HS-27A (cell line): ENCODE measurements at places on chromosomes 1 and 21.
A peak's percentile ranks its signal among the peaks of the same experiment; 100 is the strongest.

DNA sequence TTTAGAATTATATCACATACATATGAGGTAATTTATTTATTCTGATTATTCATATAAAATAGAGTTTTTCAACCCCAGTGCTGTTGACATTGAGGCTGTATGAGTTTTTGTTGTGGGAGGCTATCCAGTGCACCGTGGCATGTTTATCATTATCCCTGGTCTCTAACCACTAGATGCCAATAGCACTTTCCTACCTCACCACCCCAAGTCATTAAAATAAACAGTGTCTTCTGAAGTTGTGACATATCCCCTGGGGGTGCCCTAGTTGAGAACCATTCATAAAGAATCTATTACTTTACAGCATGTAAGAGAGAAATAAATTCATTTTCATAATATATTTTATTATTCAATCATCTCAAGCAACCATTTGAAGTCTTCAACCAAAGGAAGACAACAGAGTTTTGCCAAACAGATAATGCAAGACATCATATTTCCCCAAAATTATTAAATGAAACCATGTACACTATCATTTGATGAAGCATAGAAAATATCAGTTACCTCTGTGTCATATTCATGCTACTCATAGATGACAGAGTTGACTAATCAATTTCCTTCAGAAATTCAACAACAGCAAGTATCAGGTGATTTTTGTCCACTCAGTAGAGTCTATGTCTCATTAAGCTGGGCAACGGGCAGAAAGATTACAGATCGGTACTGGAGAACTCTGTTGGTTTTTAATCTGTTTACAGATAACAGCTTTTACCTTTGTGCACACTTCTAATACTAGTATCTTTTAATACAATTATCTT is 39.5 kb upstream of the RGS1 start:
- DNase-seq, result no peak

GRCh38 chr1:62735491-62736171 is 47.4 kb upstream of the DOCK7 start:
- peak; percentile 59 for DNase-seq

DNA sequence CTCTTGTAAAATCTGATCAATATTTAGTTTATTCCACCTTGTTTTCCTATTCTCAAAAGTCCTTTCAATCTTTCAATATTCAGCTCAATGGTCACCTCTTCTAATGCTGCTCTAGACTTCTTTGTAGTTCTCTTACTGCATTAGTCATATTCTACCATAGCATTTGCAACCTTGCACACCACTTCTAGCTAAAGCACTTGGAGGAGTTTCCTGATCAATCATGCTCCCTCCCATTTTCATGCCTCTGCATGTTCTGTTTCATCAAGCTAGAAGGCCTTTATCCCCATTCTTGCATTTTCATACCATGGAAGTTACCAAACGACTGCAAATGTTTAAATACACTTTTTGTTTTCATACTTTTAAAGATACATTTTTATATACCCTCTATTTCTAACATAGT is 72.1 kb downstream of the SLC5A9 start:
- no peak for DNase-seq

DNA sequence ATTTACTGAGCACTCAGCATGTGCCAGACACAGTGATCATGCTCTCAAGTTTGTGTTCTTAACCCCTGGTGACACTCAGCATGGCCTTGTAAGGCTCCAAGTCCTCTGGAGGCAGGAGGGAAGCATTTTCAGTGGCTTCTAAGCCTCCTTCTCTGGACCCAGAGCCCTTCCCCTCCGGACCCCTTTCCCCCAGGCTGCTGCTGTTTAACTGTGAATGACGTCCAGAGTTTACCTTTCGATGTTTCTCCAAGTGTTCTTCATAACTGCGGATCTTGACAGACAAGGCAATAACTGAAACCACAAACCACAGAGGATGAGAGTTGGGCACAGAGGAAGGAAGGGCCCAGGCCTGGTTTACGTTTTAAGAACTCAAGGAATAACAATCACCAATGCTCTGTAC is 6.5 kb downstream of the MRPS15 start:
- no peak for DNase-seq

DNA sequence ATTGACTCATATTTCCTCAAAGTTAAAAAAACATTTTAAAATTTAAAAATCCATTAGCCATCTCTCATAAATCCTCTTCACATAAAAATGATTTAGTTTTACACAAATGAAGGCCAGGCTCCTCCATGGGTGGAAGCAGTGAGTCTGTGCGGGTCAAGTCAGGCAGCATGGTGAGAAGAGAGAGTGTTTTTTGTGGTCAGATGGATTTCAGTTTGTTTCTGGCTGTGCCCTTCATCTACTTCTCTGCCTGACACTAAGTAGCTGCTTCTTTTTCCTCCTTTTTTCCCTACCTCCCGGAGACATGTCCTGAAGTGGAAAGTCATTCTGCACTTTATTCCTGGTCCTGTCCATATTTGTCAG is 10.3 kb downstream of the PLA2G4A start:
- DNase-seq, result no peak

- no peak for DNase-seq
Measured at GRCh38 chr1:44040418-44040817, 9.2 kb upstream of the SLC6A9 start.

- no peak for DNase-seq
Measured at GRCh38 chr1:109617291-109617801, 2.1 kb downstream of the GNAT2 start.
